Muscle of leg (tissue), 16 donors: ENCODE measurements at places on chromosomes 1 and 21.

DNA sequence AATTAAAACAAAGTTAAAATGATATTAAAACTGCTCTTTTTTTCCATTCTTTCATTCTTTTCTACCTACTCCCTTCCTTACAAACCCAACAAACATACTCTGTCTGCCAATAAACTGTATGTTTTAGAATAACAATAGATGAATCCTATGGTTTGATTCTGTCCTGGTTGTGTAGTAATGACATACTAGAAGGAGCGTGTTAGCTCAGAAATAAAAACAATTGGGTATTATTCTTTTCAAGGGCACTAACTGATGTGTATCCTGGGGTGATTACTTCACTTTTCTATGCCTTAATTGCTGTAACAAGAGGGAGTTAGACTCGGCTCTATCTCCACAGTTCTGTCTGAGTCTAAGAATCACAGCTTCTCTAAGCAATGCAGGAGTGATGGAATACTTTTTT lies 194.4 kb downstream of the GIPC2 start:
- no peak for DNase-seq

DNA sequence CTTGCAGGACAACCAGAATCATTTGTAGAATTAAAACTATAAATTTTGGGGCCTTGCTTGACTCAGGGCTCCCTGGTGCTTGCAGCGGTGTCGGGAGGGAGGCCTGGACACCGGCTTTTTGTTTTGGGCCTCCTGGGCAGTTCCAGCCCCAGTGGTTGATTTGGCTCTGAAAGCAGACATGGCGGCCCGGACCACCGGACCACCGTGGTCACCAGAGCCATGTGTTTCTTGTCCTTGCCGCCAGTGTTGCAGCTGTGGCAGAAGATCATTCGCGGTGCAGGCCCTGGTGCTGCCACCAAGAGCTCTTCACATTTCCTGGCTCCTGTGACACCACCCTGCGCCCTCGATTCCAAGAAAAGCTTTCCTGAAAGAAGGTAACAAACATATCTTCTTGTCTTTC lies 484.8 kb downstream of the BRINP3 start:
- DNase-seq, result no peak

DNA sequence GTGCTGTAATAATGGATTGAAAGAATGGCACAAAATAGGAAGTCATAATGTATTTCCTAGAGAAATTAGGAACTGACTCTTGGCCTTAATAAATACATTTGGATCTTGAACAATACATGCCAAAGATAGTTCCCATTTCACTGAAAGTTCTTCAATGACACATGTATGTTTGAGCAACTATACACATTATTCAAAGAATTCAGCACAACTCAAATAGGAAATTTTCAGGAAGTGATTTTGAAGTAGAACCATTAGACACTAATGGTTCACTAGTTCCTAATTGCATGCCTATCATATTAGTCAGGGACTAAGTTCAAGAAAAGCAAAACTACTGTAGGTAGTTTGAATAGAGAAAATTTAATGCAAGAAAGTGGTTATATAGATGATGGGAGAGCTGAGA lies 404.7 kb downstream of the LMO4 start:
- no peak for DNase-seq

- no peak for DNase-seq
Measured at GRCh38 chr1:183159960-183160359, 26.1 kb upstream of the LAMC2 start.

GRCh38 chr1:116950517-116951199 lies 40.9 kb downstream of the PTGFRN start:
- peak; percentile 94 for DNase-seq

DNA sequence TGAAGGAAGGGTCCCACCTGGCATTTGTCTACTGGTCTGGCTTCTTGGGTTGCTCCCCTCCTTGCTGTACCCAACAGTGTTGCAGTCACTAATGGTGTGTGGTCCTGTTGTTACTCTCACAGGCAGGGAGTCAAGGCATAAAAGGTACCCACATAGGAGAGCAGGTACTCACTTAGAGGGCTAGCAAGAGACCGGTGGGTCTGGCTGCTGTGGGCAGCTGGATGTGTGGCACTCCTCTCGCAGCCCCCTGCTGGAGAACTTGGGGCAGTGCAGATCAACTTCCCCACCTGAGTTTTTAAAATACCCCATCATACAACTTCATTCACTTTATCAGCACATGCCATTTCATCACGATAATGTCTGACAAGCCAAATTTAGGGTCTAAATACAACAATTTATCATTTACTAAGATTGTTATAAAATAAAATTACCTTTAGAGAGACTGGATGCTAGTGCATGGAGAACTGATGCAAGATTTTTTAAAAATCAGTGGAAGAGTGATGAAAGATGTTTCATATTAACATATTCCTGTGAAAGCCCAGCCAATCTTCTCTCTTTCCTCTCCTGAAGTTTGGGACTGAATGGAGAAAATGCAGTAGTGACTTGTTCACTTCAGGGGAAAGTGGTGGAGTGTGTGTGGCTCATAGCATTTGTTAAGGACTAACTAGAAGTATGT lies 42.8 kb downstream of the ACP6 start:
- peak; percentile 39 for DNase-seq

DNA sequence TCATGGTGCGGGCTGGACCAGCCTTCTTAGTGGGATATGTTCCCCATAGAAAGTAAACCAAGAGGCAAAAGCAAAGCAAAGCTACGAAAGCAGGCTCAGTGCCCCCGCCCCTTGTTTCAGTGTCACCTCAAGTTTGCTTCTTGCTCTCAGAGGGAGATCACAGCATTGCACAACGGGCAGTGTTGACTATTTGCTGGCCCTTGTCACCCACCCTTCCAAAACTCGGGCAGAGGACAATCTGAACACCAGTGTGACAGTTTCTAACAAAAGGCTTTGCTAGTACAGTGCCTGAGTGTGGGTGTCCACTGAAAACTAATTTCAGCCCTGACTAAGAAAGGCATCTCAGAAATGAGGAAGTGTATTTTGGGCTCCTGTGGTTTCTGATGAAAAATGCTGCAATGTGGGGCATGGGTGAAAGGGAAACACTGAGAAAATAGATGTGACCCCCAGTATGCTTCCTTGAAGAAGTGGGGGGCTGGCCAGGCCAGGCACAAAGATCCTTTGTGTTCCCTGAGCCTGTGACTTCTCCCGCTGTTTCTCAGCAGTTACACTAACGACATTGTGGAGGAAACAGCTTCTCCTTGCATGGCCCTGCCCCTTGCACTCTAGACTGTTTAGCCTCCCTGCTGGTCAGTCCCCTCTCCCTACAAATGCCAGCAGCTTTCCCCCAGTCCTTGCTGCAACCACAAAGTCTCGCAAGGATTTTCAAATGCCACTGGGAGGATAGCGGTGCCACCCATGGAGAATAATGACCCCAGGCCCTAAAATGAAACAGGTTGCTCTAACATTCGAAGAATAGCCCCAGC lies 33.3 kb upstream of the KCNE1 start:
- DNase-seq, result peak; percentile 62

DNA sequence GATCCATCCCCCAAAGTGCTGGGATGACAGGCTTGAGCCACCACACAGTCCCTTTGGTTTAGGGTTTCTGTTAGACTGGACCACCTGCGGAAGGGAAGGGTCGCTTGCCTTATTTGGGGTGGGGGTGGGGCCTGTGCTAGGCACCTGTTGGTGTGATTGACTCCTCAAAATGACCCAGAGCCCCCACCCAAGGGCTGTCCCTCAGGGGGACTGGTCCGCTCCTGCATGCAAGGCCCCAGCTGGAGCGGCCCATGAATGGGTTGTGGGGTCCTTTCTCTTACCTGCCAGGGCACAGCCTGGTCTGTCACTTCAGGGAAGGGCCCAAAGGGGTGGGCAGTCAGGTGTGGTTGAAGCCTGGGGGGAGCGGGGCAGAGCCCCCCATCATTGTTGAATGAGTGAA lies 1.8 kb upstream of the CSTB start:
- DNase-seq, result no peak

DNA sequence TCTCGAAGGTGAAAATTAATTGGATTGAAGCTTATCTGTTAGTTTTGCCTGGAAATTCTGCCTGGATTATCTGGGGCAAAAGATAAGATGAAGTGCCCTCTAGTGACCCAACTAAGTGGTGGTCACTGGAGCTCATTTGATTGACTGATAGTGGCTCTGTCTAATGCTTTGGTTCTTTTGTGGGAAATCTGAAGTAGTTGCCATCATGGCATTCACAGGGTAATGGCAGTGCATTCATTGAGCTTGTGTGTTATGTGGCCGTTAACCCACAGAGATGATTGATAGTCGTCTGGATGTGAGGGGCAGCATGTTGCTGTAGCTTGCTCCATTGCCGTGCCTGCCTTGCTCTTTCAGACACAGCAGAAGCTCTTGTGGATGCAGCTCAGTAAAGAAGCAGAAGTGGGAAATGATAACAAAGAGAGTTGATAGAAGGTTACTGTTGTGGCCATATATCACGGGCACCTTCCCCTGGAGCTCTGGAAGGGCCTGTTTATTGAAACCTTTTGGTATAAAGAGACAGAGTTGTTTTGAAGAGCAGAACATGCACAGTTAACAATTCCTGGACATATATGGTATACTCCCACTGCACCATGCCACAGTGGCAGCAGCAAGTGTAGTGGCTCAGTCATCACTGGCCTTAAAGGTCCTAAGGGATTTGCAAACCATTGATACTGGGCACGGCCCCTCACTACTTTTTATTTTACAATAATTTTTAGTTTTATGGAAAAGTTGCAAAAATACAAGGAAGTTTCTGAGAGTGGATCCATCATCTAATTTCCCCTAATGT lies 42.0 kb downstream of the CXADR start:
- DNase-seq, result no peak

GRCh38 chr1:64769971-64770370 lies 25.1 kb downstream of the RAVER2 start:
- DNase-seq, result no peak

- DNase-seq, result peak; percentile 62
Measured at GRCh38 chr1:50978144-50978851, 8.3 kb downstream of the CDKN2C start.

GRCh38 chr1:63773815-63774616 lies at the start of gene ROR1:
TSS of gene ROR1 (plus strand) at chr1:63774017.
- peak; percentile 93 for DNase-seq

DNA sequence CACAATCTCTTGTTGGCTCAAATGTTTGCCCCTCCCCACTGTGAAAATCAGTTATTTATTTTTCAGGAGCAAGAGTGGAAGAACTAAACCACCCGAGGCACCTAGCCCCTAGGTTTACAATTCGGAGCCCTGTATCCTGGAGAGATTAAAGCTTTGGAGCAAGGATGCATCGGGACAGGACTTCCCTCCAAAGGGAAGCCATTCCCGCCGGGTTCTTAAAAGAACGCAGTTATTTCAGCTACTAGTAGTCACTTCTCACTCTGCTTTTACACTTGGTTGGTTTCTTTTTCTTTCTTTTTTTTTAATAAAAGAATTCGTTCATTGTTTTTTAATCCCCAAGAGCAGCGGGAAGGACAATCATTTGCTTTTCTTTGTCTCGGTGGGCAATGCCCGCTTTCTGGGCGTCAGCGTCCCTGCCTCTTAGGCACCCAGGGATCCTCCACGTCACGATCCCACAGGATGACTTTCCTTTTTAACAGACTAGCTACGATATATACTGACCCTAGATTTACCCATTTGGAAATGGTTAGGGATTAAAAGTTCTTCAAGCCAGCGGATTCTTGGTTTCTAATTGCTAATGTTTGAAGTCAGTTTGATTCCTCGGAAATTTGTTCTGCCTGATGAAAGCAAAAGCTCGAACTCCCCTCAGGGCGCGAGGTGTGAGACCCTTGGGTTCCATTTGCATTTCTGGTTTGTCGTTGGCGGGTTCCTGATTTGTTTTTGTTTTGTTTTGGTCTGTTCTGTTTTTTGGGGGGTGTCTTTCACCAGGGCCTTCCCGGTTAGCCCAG lies 9.0 kb downstream of the TBX15 start:
- DNase-seq, result peak; percentile 46

- peak; percentile 68 for DNase-seq
Measured at GRCh38 chr1:229229137-229229720, 41.7 kb upstream of the RAB4A start.

DNA sequence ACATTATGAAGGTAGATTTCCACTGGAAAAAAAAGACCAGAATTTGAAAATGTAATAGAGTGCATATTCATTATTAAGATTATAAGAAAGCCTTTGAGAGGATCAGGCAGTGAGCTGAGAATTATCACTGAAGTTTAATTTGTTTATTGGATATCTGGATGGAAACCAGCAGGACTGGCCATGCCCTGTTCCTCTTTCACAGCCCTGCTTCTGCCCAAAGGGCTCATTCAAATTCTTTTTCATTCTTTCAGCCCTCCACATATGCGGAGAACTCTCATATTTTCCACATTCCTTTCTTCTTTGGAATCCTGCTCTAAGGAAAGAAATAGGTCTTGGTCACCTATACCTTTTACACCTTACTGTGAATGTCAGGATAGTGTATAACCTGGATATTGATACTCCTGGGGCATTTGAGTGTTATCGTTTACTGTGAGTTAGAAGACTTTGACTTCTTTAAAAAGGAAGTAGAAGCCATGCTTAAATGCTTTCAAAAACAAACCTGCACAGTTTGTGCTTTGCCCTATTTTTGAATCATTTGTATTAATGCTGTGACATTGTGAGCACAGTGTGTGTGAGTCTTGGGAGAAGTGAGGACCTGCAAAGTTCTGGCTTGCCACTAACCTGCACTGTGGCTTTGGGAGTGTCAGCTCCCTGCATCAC lies 35.5 kb downstream of the ST6GALNAC3 start:
- no peak for DNase-seq

DNA sequence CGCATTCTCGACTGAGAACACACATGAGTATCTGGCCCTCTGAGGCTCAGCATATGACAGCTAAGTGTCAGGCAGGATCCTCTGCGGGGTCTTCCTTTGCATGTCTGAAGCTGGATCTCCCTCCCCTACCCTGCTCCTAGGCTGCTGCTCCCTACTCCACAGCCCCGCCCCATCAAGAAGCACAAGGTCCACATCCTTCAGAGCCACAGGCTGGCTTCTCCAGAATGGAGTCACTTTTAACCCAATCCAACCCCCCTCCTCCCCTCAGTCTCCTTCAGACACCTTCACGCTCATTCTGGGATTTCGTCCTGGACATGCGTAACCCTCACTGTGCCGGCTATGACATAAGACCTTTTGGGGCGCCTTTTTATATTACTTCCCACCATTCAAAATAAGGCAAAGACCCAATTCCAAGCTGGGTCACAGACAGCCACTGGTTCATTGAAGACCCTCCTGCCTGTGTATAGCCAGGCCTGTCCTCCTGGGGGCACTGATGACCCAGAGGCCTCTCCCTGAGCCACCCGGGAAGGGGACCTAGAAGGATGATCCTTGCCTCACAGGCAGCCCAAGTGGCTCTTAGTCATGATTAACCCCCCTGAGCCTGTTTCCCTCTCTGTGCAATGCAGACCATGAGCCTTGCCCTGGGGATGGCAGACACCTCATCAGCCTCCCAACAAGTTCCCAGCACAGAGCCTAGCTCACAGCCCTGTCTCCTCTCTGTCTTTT lies 4.7 kb downstream of the ADGRB2 start:
- no peak for DNase-seq

GRCh38 chr1:162709870-162710269 lies 77.6 kb downstream of the DDR2 start:
- no peak for DNase-seq

GRCh38 chr1:232904131-232904530 lies 46.3 kb upstream of the NTPCR start:
- DNase-seq, result no peak

GRCh38 chr1:844472-845026 lies 79.2 kb upstream of the SAMD11 start:
- no peak for DNase-seq

GRCh38 chr1:168861421-168862004 lies 132.5 kb upstream of the DPT start:
- peak; percentile 69 for DNase-seq

GRCh38 chr21:19792004-19792403 lies 1206.2 kb upstream of the NCAM2 start:
- DNase-seq, result no peak

GRCh38 chr1:196180847-196181593 lies 427.2 kb downstream of the KCNT2 start:
- DNase-seq, result no peak

- no peak for DNase-seq
Measured at GRCh38 chr1:184014271-184014670, 23.3 kb downstream of the COLGALT2 start.
